Stimulated activated CD8-positive, alpha-beta memory T cell treated with anti-CD3 and anti-CD28 coated beads, Interleukin-12 subunit alpha, Interleukin-12 subunit beta, amount 100 ng/mL, for 4 hours (primary cell): ENCODE measurements at places on chromosomes 12 and 14.

- no peak for DNase-seq
Observed at GRCh38 chr14:79825046-79825521, 386.2 kb downstream of the DIO2 start.

DNA sequence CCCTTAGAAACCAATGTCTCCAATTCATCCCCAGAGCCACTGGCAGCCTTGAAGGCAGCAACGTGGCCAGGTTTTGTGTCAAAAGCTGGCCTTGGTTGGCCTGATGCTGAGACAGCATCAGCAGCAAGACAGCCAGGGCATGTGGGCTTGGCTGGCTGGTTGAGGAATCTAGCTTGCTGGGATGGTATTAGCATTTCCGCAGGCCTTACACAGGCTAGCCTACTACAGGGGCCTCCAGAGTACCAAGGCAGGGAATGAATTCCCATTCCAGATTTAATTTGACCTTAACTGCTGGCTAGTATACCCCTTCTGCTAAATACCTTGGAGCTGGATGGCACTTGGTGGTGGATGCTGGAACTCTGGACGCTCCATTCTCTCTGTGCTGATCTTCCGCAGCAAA is 15.8 kb downstream of the NGDN start:
- DNase-seq = no peak

GRCh38 chr12:53064613-53065436 is 14.4 kb downstream of the SPRYD3 start:
- DNase-seq = no peak

- DNase-seq = no peak
Observed at GRCh38 chr12:113988976-113989375, 22.9 kb upstream of the RBM19 start.

- DNase-seq = no peak
Observed at GRCh38 chr14:89697281-89698060, 257.1 kb downstream of the EFCAB11 start.

- no peak for DNase-seq
Observed at GRCh38 chr14:20578325-20578724, 9.5 kb downstream of the RNASE11 start.

DNA sequence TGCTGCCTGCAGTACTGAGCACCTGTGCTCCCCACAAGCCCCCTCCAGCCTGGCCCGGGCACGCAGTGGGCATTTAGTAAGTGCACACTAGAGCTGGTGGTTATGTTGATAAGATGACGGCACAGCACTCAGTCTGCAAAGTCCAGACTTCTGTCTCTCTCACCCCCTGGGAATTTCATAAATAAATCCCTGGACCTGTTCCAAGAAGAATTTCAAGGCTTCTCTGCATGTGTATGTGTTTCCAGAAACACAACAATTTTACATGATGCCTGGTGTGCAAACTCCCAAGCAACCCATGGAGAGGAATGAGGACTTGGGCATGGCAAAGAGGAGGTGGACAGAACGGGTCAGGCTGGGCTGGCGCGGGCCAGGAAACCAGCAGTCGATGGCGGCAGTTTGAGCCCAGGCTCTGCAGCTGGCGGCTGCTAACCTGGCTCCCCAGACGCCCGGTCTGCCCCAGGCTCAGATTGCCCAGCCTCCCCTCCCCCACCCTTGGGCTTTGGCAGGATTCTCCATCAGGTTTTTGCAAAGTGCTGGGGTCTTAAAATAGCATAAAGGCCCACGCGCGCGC is 10.4 kb upstream of the ACVR1B start:
- DNase-seq = no peak

DNA sequence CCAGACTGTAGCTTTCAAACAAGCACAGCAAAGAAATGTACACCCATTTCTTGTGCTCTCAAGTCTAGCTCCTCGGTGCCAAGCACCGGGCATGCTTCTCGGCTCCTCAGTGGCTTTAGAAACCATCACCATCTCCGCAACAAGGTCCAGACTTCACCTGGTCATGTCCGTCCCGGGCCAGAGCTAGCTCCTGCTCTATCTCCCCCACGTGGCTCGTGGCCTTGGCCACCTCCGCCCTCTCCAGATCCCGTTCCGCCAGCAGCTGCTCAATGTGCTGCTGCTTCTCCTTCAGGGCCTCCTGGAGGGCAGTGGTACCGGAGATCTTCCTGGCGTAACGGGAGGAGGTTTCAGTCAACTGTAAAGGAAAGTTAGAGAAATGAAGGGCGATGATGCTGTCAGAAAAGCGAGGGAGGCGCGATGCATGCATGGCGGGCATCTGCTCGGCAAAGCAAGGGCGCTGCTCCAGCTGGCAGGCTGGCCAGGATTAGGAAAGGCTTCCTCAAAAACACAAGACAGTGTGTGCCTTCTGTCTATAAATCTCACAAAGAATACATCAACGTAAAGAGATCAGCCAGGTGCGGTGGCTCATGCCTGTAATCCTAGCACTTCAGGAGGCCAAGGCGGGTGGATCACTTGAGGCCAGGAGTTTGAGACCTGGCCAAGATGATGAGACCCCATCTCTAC is 67.4 kb downstream of the CLIP1 start:
- DNase-seq = no peak

DNA sequence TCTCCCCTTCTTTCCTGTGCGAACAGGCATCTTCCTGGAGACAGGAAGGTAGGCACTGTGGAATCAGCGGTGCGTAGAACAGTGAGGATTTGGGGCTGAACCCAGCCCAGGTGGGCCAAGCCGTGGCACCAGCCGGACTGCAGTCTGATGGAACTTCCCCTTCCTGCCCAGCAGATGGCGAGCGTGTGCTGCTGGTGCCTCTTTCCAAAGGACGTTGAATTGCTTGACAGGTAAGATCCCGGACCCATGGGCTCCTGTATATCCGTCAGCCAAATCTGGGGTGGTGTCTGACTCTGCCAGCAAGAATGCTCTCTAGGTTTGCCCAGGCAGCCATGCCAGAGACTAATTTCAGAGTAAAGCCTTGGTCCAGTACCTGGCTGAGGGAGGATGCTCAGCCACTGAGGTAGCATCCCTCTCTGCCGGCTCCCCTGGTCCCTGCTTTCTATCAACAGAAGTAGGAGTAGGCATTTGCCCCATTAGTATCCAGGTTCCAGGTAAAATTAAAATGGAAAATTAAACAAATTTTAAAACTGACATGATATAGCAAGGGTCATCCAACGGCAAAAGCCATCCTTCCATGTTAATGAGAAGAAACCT is 21.1 kb upstream of the KCNA5 start:
- DNase-seq = no peak

GRCh38 chr12:89162589-89163261 is 189.6 kb downstream of the DUSP6 start:
- peak; percentile 3 for DNase-seq

- no peak for DNase-seq
Observed at GRCh38 chr14:25658988-25659387, 609.0 kb upstream of the STXBP6 start.

GRCh38 chr12:48193623-48194022 is 9.5 kb downstream of the OR10AD1 start:
- no peak for DNase-seq

DNA sequence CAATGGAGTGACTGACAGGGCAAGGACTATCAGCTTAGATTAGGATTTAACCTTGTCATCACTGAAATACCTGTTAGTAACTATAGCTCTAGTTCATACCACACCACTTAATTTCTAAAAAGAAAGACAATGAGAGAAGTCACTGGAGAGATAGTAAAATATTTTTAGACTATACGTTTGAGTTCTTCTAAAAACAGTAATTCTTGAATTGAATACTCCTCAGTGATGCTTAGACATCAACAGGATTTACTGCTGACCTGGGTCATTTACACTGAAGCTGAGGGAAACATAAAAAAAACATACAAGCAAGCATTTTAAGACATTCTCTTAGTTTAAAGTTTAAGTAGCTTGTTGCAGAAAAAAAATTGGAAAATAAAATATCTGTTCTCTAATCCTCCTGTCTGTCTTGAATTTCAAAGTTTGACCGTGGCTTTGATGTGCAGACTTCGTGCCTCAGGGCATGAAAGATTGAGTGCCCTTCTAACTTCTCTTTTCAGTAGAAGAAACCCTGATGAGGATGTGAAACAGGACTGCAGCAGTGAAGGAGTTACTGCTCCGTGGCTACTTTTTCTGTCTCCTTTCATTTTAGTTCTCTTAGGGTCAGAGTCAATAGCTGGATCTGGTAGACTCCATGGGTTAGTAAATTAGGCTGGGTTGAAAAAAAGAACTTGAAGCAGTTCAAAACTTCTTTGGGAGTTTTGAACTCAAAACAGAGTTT is 172.2 kb downstream of the PTPRO start:
- no peak for DNase-seq

GRCh38 chr12:43742106-43742505 is 16.5 kb downstream of the PUS7L start:
- no peak for DNase-seq

DNA sequence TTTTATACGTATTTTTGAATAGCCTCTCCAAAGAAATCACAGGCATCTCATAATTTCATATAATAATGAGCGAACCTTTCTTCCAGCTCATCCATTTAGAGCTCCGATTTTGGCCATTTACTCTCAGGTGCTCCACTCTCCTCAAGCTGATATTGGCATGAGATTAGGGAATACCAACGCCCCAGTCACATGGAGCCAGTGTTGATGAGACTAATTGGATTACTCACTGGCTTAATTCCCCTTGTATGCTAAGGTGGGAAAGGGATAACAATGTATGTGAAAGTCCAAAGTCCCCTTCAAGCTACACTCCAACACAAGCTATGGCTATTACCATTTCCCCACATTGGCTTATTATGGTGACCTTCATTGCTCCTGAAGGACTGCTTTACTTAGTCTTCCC is 76.6 kb upstream of the NAV3 start:
- no peak for DNase-seq

- no peak for DNase-seq
Observed at GRCh38 chr14:24913746-24914145, 136.2 kb downstream of the STXBP6 start.

GRCh38 chr14:22980672-22981089 is 1.7 kb downstream of the AJUBA start:
- peak; percentile 39 for DNase-seq

- no peak for DNase-seq
Observed at GRCh38 chr12:45216983-45217485, 1.1 kb downstream of the ANO6 start.

DNA sequence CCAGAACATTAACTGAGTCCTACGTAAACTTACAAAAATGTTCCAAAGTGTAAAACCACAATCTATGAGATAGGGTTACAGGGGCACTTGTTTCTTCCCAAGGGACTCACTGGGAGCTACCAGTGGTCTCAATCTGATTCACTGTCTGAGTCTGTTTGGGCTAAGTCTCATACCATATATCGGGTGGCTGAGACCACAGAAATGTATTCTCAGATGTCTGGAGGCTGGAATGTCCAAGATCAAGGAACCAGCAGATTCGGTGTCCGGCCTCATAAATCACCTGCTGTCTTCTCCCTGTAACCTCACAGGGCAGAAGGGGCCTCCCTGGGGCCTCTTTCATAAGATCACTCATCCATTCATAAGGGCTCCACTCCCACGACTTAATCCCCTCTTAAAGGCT is 616.3 kb upstream of the TMEM132C start:
- DNase-seq = no peak

DNA sequence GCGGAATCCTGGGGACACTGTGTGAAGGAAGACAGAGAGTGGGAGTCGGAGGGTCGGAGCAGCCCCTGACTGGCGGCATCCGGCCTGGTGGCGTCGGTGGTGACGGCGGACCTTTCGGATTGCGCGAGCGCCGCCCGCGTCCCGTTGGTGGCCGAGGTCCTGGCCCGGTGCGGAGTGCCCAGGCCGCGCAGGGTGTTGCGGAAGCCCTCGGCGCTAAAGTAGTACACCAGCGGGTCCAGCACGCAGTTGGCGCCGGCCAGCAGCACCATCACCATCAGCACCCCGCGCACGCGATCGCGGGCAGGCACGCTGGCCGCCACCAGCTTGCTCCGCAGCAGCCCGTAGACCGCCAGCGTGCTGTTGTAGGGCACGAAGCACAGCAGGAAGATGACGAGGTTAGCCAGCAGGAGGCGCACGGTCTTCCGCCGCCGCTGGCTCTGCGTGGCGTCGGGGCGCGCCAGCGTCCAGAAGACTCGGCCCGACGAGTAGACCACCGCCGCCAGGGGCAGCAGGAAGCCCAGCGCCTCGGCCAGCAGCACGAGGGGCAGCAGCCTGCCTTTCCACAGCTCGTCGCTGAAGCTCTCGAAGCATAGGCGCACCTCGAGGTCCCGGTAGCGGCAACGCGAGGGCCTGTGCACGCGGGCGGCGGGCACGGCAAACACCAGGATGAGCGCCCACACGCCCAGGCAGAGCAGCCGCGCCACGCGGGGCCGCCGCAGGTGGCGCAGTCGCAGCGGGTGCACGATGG is 13.1 kb upstream of the CHD4 start:
- DNase-seq = no peak

DNA sequence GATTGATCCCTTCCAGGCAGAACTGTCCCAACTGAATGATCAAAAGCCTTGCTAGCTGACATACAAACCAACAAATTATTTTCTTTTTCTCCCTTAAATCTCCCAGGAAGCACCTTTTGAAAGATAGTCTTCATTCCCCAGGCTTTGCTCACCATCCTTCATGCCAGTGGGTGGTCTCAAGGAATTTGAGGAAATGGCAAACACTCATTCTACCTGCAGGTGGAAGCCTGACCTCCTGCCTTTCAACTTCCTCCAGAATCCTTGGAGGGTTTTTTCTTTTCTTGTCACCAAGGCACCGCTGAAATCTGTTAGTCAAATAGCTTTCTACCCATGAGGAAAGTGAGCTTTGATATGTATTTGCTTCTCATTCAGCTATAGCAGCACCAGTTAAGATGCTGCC is 128.5 kb downstream of the WIF1 start:
- DNase-seq = no peak

- DNase-seq = no peak
Observed at GRCh38 chr12:108182096-108182495, 53.0 kb downstream of the WSCD2 start.

- no peak for DNase-seq
Observed at GRCh38 chr12:66047411-66048021, 83.0 kb downstream of the LLPH start.

GRCh38 chr14:72254202-72254936 is 322.1 kb downstream of the RGS6 start:
- DNase-seq = no peak

- DNase-seq = no peak
Observed at GRCh38 chr12:116689521-116689920, 48.3 kb downstream of the SPRING1 start.

- no peak for DNase-seq
Observed at GRCh38 chr12:90978117-90978770, 23.3 kb upstream of the CCER1 start.

- DNase-seq = no peak
Observed at GRCh38 chr14:60171690-60172089, 6.5 kb upstream of the DHRS7 start.

DNA sequence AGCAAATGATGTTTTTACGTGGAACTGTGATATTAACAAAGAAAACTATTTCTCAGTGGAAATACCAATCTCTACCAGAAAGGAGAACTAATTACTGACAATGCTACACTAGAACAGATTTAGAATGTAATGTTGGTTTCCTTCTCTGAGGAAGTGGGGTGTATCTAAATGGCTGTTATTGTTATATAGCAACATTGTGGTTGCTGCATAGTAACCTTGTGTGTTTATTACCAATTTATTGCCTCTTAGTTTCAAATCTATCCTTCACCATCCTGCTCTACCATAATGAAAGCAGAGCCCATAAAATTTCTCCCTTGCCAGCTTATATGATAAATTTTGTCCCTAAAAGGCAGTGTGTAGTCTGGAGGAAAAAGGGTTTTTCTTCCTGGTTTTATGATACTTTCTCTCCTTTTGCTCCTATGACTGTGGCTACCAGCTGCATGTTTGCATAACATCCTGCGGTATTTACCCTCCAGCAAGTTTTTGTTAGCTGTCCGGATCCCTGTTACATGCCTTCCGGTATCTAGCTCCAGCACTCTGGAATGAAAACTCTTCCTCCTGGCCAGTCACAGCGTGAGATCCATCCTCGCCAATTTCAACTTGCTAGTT is 5.7 kb upstream of the KLRK1 start:
- no peak for DNase-seq

GRCh38 chr12:60489071-60489470 is 893.2 kb downstream of the SLC16A7 start:
- no peak for DNase-seq
